ENCODE measurements at places on chromosomes 13 and 19. TPM values are rescaled to one million over a fixed set of nuclear protein-coding genes. Genes with fewer than 3 reads are reported as not detected.

Gene SMAD9
- 1.3 TPM for total RNA-seq

Gene OR7A5
- total RNA-seq: not detected

Gene PLIN4
- 0.84 TPM for total RNA-seq

Gene POU2F2
- 1.1 TPM for total RNA-seq

Gene ETV2
- total RNA-seq: 0.51 TPM

Gene PSG3
- total RNA-seq: not detected

Gene APLP1
- total RNA-seq: 2.8 TPM

Gene ZNF700
- 4.3 TPM for total RNA-seq

Gene LAIR1
- total RNA-seq: not detected
